NCI-H2107 (cell line): ENCODE measurements at places on chromosomes 13 and 19.

GRCh38 chr19:33486407-33486806 is 35.2 kb downstream of the PEPD start:
- no peak for DNase-seq

DNA sequence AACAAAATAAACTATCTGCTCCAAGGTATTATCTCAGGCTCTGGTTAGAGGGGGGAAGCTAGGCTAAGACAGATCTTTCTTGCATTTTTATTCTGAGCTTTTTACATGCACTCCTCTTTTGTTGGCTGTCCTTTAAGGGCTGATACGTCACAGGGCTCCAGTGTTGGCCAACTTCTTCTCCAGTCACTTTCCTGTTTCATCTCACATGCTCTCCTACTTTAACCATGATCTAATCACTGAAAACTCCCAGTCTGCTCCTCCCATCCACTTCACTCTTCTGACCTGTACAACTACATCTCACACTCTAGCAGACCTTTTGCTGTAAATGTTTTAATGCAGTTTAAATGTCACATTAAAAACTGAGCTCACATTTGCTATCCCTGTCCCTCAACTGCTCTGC is 510.0 kb upstream of the KLF12 start:
- no peak for DNase-seq

- DNase-seq, result no peak
Observed at GRCh38 chr19:10295305-10295846, 5.6 kb downstream of the ICAM5 start.

DNA sequence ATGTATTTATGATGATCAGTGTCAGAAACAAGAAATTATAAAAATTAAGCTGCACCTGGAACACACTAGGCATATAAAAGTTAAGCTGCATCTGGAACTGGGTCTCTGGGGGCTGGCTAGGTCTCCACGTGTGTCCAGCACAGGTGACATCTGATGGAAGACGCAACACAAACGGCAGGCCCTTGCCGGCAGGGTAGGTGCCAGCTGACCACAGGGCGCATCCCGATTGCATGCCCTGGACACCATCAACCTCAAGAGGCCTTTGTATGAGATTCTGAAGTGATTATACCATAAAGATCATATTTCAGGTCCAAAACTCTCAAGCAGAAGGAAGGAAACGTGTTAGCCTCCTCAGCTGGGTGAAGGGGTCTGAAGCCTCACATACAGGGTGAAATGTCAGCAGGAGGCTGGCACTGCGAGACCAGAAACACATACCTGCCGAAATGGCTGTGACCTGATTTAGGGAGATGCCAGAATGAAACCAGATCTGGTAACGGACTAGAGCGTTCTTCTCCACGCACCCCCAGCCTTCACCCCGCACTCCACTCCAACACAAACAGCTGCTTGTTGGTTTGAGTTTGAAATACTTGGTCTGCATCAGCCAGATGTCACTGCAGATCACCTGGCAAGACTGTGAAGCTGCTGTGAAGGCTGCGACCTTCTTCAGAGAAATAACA is 37.3 kb downstream of the COL4A1 start:
- no peak for DNase-seq

DNA sequence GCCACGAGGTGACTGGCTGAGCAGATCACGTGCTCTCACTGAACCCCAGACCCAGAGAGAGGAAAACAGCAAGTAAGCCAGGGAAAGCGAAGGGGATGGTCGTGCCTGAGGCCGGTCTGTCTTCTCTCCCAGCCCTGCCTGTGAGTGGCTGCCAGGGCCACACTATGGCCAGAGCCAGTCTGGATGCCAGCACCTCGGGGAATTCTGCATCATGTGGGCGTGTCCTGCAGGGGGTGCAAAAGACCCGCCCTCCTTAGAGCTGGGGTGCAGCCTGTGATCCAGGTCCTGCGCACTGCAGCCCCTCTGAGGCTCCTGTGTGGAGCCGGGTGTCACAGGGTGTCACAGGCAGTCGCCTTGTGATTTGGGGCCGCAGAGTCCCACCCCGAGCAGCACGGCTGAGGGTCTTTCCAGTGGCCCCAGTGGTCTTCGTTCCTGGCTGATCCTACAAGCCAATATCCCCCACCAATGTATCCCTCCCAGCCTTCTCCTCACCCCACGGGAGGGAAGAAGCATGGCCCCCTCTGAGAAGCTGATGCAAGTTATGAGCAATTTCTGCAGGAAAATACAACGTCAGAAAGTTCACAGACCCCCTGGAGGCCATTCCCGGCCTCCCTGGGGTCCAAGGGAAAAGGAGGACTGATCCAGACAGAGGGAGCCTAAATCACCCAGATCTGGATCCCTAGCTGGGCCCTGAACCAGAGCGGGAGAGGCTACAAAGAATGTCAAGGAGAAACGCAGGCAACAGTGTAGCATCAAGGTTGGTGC is 7.7 kb downstream of the PPP1R12C start:
- no peak for DNase-seq

DNA sequence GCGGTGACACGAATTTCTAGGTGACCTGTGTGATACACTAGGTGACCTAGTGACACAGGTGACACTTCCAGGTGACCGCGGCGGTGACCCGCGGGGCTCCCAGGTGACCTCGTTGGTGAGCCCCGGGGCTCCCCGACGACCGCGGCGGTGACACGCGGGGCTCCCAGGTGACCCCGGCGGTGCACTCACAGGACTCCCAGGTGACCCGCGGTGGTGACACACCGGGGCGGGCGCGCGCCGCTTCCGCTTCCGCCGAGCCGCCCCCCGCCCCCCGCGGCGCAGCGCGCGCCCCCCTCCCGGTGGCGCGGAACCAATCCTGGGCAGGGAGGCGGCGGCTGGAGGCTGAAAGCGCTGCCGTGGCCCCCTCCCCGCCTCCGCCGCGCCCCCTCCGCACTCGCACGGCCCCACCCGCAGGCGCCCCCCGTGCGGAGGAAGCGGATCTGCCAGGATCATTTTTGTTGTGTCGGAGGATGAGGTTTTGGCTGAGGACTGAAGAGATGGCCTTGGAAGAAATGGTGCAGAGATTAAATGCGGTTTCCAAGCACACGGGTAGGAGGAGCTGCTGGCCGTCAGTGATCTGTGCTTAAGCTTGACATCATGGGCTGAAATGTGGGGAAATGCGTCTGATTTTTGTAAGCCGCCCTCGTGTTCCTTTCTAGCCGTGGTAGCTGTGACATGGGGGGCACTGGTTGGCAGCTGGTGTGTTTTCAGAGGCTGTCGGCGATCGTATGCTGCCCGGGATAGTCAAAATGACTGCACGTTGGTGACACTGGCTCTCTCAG is at the start of gene MCF2L:
MCF2L (plus strand) TSS at position 305 of the 782 bp plus-strand sequence; CDS start at position 471, 166 bp downstream.
- DNase-seq, result no peak

- DNase-seq, result no peak
Observed at GRCh38 chr13:49890376-49890775, 45.8 kb downstream of the SPRYD7 start.

DNA sequence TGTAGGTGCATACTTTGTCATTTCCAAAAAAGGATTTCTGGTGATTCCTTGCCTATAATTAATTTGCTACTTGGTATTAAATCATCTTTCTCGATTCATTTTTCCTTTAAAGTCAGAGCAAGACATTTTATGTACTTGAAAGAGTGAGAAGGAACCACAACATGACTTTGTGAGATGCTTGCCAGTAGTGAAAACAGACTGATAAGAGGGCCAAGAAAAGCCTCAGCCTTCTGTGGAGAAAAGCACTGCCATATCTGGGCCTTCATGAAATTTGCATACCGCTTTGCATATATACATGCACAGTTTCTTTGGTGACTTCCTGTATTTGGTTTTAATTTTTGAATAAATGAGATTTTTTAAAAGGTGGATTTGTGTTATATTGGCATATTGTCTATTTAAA is 128.4 kb downstream of the CDK8 start:
- no peak for DNase-seq

DNA sequence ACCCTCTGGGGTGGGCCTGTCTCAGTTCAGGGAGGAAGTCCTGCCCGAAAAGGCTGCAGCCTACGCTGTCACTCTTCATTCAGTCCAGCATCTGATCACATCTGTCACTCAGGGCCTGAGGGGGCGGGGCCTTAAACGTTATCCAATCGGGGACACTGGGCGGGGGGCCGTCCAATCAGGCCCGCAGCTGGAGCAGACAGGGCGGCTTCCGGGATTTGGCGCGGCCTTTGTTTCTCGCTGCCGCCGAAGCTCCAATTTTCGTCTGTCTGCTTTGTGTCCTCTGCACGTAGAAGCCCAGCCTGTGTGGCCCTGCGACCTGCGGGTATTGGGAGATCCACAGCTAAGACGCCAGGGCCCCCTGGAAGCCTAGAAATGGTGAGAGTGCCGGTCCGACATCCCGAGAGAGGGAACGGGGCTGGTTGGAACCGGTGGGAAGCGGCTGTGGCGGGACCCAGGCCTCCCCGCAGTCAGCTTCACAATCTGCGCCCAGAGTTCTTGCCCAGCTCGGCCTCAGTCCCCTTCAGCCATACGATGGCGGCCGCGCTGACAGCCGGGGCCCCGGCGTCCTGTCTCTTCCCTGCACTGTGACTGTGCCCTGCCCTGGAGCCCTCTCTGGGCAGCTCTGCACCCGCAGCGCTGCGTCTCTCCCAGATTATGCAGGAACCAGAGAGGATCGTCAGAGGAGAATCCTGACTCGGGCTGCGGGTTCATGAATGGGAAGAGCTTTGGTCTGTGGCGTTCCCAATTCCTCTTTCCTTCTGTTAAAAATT is at the start of gene ZNF730:
ZNF730 (plus strand) TSS at position 224 of the 770 bp plus-strand sequence; CDS start at position 373, 149 bp downstream.
- DNase-seq, result peak; percentile 64

GRCh38 chr19:11446652-11447301 is 11.3 kb downstream of the PRKCSH start:
- DNase-seq, result no peak

- DNase-seq, result no peak
Observed at GRCh38 chr19:45020071-45020470, 18.8 kb upstream of the CLASRP start.

DNA sequence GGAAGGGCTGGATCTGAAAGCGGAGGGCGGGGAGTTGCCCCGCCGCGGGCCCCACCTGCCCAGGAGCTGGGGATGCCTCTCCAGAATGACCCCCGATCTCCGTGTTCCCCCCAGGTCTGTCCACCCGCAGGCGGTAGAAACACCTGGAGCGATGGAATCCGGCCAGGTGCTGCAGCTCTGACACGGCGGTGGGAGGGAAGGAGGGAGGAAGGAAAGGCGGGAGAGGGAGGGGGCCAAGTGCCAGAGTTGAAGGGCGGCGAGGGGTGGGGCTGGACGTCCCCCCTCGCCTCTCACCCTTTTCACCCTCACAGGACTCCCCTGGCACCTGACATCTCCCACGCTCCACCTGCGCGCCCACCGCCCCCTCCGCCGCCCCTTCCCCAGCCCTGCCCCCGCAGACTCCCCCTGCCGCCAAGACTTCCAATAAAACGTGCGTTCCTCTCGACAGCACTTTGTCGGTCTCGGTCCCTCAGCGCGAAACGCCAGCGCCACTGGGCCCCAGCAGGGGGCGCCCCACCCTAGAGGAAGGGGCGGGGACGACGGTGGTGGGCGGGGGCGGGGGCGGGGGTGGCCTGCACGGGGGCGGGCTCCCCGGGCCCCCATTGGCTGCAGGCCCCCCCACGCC is 337 bp upstream of the FXYD7 start:
- no peak for DNase-seq

- no peak for DNase-seq
Observed at GRCh38 chr13:20984879-20985278, 76.5 kb downstream of the LATS2 start.

- no peak for DNase-seq
Observed at GRCh38 chr19:6126335-6126974, 9.0 kb upstream of the ACSBG2 start.

DNA sequence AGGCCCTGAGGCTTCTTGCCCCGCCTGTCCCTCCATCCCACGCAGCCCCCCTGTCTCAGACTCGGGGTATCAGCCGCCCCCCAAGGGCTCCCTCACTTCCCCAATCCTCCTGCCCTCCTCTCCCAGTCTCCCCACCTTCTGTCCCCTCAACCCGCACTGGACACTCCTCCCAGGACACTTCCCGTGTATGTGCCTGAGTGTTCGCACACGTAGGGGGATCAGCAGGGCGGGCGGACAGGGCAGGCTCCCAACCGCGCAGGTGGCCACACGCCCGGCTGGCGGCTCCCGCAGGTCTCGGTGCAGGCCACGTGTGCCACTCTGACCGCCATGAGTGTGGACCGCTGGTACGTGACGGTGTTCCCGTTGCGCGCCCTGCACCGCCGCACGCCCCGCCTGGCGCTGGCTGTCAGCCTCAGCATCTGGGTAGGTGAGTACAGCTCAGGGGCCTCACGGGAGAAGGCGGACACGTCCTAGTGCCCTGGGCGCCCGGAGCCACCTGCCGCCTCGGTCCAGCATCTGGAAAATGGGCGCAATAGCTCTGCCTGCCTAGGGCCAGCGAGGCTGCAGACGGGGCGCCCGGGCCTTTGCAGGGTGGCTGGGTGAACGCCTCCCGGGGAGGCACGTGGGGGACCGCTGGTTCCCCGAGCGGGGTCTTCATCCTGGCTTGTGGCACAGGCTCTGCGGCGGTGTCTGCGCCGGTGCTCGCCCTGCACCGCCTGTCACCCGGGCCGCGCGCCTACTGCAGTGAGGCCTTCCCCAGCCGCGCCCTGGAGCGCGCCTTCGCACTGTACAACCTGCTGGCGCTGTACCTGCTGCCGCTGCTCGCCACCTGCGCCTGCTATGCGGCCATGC is 2.3 kb downstream of the KISS1R start:
- DNase-seq, result no peak

DNA sequence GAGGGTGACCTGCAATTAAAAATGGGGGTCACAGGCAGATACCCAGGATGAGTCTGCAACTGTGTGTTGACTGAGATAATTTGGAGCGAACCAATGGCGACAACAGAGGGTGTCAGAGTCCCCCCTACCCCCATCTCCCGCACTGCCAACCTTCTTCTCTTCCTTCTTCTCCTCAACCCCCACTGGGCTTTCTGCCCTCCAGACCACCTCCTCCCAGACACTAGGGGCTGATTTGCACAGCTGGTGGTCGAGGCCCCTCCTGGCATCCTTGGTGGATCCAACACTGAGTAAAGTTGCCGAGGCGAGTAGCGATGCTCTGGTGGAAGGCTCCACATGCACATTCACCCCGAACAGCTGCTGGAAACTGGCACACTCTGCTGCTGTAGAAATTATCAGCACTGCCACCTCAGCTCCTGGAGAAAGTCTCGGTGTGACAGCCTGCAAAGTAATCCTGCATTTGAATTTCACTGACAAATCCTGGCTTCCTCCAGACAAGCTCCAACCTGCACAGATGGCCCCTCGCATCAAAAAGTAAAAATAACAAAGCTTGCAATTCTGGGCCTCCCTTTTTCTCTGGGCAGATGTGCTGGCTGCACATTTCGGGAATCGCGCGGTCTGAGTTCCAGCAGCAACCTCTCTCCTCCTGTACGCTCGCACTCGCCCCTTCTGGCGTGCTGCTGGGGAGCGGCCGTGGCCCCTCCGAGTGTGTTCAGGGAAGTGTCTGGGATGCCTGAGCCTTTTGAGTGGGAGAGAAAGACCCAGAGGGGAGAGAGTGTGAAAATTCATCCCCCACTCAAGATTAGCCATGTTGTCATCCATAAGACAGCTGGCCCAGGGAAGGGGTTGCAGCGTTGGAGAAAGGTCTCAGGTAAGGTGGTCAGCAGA is 28.5 kb downstream of the CCNE1 start:
- no peak for DNase-seq

GRCh38 chr13:97234236-97234635 is 12.1 kb downstream of the MBNL2 start:
- no peak for DNase-seq

GRCh38 chr13:35474496-35475211 is 1.8 kb downstream of the MAB21L1 start:
- no peak for DNase-seq
